ENCODE measurements at places on chromosomes 3 and 15.

DNA sequence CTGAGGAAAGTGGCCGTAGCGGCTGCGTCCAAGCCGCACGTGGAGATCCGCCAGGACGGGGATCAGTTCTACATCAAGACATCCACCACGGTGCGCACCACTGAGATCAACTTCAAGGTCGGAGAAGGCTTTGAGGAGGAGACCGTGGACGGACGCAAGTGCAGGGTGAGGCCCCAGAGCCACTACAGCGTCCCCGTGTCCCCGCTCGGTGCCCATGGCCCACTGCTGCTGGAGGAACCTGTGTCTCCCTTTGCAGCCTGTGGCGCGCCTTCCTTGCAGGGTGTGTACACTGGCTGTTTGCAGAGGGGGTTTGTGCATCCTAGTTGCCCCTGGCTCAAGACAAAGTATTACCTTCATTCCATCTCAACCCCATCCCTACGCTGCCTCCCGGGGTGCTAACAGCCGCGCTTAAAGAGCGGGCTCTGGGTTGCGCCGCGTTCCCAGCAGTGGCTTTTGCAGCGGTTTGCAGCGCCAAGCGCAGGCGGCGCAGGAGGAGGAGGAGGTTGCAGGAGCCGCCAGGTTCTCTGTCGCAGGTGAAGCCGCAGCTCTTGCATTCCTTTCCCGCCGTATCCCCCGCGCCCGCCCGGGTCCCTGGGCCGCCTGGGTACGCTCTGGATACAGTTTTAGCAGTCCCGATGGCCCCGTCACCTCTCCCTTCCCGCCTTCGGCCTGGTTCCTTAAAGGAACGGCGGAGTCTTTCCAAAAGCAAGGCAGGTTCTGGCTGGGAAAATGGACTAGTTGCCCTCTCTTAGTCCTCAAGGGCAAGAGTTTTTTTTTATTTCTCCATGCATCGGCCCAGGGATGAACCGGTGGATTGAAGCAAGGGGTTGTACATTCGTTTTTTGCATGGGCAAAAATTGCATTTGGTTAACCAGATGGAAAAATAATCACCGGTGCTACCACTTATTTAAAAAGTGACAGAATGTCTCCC is 1.2 kb downstream of the CRABP1 start:
- no peak for DNase-seq

- DNase-seq: no peak
Measured at GRCh38 chr3:33046521-33046920, 50.4 kb downstream of the GLB1 start.

DNA sequence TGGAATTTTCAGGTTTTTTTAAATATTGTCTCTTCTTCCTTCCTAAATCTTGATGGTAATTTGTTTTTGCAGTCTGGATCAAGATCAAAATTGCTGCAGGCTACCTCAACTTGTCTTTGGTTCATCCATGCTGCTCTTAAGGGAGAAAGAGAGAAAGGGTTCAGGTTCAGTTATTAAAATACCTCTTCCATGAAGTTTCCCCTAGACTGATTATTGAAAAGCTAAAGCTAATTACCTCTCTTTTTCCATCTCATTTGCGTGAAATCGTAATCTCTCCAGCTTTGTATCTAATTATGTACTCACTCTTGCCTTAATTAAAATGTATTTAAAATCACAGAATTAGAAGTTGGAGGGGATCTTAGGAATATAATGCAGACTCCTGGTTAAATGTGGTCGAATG is 52.7 kb downstream of the SLC28A2 start:
- DNase-seq: no peak

GRCh38 chr3:56055951-56056350 is 412.3 kb downstream of the ERC2 start:
- no peak for DNase-seq

- DNase-seq: no peak
Measured at GRCh38 chr3:47848599-47849117, 45.7 kb downstream of the DHX30 start.

DNA sequence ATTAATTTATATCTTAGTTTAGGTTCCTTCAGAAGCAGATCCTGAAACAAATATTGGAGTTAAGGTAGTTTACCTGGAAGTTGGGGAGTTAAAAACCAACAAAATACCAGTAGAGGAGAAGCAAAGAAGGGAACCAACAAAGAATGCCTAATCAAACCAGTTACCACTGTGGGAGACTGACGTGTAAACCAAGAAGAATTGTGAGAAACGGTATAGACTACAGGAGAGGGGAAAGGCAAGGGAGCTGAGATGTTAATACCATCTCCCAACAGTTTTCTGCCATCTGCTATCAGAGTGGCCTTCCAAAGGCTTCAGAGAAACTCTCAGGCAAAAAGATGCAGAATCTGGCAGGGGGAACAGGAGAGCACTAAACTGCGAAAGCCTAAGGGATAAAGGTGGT is 53.5 kb downstream of the BFSP2 start:
- DNase-seq: no peak

Data from RWPE2 (cell line).